ENCODE measurements at places on chromosomes 1 and 21.

- peak; percentile 65 for DNase-seq
- no peak overlapping the region for H3K4me3 ChIP-seq
- H3K4me1 ChIP-seq = no peaks in the 10 kb centered on the region
- H3K36me3 ChIP-seq = no peaks in the 10 kb centered on the region
- H3K27ac ChIP-seq = no peak overlapping the region
- no peaks in the 10 kb centered on the region for H3K27me3 ChIP-seq
These were observed 92.6 kb upstream of the VAV3 start for GRCh38 chr1:108057541-108057940.

DNA sequence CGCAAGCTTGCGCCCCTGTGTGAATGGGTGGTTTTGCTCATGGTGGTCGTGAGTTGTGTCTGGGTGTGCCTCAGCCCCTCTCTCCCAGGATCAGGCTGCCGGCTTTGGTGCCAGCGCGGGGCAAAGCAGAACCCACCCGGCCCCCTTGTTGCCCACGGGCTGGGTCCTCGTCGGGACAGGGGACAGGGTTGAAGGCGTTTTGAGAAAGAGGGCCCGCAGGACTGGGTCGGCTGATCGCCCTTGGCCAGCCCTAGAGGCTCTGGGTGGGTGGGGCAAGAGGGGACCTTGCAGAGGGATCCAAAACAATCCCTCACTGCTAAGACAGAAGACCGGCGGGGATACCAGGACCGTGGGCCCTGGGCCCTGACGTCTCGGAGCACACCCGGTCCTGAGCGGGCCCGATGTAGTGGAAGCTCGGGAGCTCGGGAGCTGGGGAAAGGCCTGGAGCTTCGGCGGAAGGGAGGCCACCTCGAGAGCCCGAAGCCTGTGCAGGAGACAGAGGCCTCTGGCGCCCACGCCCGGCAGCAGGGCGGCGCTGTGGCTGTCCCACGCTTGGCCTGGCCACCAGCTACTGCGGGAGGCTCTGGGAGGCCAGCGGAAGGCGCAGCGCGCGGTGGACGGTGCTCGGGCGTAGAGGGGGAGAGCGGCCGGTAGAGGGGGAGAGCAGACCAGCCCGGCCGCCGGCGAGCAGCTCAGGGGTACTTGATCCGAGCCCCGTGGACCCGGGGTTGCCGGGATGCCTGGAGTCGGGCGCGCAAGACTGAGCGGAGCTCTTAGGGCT is 2.8 kb upstream of the ZNF678 start:
- H3K4me1 ChIP-seq = peaks cover 8% of the 10 kb centered on the region
- DNase-seq = no peak
- no peak overlapping the region for H3K4me3 ChIP-seq

DNA sequence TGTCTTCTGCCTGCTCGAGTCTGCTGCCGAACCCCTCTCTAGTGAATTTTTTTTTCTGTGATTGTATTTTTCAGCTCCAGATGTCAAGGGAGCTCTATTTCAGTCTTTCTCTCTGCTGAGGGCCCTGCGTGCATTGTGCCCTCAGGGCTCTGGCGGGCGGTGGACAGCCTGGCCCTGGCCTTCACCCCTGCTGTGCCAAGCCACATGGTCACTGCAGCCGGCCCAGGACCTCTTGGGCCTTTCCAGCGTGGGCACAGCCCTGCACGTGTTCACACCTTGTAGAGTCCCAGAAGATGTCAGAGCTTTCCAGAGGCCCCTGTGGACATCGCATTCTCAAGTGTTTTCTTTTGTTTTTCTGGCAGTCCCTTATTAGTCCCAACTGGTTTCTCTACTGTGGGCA is 55.7 kb downstream of the PCNT start:
- no peaks in the 10 kb centered on the region for H3K4me1 ChIP-seq
- no peak for DNase-seq
- no peak overlapping the region for H3K27ac ChIP-seq
- H3K4me3 ChIP-seq = no peak overlapping the region
- no peaks in the 10 kb centered on the region for H3K27me3 ChIP-seq

GRCh38 chr1:219120624-219121544 is 52.8 kb upstream of the LYPLAL1 start:
- H3K27me3 ChIP-seq = no peaks in the 10 kb centered on the region
- H3K4me1 ChIP-seq = peaks cover 37% of the 10 kb centered on the region
- no peak overlapping the region for H3K4me3 ChIP-seq
- no peak overlapping the region for H3K27ac ChIP-seq

DNA sequence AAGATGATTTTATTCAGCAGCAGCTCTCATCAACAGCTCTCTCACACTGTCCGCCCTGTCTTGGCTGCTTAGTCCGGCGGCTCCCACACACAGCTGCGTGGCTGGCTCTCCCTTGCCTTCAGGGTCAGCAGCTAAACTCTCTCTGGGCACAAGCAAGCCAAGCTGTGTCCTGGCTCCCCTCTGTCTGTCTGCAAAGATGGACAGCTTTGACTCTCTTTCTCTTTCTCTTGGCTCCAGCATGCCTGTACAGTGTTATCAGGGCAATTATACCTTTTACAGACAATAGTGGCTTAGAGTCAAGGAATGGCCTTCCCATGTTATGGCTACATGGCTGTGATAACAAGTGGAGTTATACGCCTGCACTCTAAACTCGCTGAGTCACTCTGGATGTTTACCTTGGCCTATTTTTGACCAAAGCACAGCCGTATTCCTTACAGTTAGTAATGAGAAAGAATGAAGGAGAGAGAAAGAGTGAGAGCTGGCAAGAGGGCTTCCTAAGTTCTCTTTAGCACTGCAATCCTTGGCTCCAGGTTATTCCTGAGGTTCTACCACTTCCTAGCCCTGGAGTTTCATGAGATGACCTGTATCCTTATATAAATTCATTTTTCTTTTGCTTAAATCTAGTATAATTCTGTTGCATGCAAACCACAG is 59.9 kb upstream of the ZSWIM5 start:
- H3K27me3 ChIP-seq = no peaks in the 10 kb centered on the region
- H3K36me3 ChIP-seq = no peaks in the 10 kb centered on the region
- peak; percentile 9 for DNase-seq
- no peak overlapping the region for H3K4me3 ChIP-seq
- H3K27ac ChIP-seq = peak overlapping the region; percentile 32

All from tibial nerve (tissue), 4 donors.